Foreskin keratinocyte (primary cell): ENCODE measurements at places on chromosomes 4 and X. TPM values are rescaled to one million over a fixed set of nuclear protein-coding genes. Genes with fewer than 3 reads are reported as not detected.
A peak's percentile ranks its signal among the peaks of the same experiment; 100 is the strongest.

The FAM47A gene
- polyA plus RNA-seq, result not detected in 2 replicates

The CYTL1 gene
- 0.39 and 0.70 TPM in 2 replicates for polyA plus RNA-seq

The CTAG1B gene
- polyA plus RNA-seq, result not detected in 2 replicates

The CDKL2 gene
- polyA plus RNA-seq, result 0.20 and 0.21 TPM in 2 replicates

The ZMAT1 gene
- polyA plus RNA-seq, result not detected in 2 replicates

The SFRP2 gene
- not detected in 2 replicates for polyA plus RNA-seq

The SPATA4 gene
- polyA plus RNA-seq, result 0.09 and 0.12 TPM in 2 replicates

The SUPT20HL1 gene
- not detected in 2 replicates for polyA plus RNA-seq

The COX7B2 gene
- polyA plus RNA-seq, result not detected in 2 replicates

GRCh38 chr4:91448668-91449330 lies 855.0 kb upstream of the GRID2 start:
- DNase-seq, result peak; percentile 93

GRCh38 chrX:54530357-54530900 lies 410 bp downstream of the GNL3L start:
- no peak for DNase-seq

- no peak for DNase-seq
Observed at GRCh38 chr4:40548256-40548655, 81.4 kb downstream of the RBM47 start.

DNA sequence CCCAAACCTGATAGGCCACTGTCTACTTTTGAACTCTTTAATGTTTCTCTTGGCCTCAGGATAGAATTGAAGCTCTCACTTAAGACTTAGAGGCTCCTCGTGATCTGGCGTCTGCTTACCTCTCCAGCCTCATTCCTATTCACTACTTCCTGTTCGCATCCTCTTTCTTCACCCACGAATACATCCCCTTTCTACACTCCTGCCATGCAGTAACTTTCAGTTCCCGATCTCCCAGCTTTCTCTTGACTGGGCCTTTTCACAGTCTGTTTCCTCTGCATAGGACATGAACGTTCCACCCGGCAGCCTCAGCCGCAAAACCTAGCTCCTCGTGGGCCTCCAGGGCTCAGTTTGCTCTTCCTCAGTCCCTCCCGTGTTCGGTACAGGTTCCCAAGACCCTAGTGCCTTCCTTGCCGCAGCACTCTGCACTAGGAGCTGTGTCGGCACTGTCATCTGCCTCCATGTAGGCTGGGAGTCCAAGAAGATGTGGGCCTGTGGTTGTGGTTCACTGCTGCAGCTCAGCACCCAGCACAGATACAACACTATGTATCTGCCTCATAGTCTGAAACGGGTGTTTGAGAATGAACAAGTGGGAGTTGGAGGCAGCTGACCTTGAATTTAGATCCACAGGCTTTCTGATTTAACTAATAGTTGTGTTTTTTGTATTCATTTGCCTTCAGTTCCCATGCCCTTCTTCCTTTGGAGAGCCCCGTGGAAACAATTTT lies 15.8 kb downstream of the RPL39 start:
- no peak for DNase-seq

- DNase-seq, result no peak
Observed at GRCh38 chr4:8376361-8377102, 64.0 kb downstream of the ACOX3 start.

DNA sequence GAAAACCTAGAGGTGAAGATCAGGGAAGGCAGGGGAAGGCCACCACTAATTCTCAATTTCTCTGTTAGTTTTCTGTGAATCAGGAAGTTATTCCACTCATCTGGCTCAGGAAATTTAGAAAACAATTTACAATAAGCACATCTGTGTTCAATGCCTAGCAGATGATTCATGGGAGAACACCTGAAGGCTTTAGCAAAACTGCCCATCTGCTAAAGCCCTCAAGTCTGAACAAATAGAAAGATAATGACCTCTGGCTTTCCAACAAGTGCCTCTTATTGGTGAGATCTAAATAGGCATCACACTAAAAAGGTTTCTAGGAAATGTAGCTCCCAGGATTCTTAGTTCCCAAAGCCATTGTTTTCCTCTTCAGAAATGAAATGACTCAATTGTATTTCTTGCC lies 122.1 kb upstream of the GNPDA2 start:
- DNase-seq, result peak; percentile 89

DNA sequence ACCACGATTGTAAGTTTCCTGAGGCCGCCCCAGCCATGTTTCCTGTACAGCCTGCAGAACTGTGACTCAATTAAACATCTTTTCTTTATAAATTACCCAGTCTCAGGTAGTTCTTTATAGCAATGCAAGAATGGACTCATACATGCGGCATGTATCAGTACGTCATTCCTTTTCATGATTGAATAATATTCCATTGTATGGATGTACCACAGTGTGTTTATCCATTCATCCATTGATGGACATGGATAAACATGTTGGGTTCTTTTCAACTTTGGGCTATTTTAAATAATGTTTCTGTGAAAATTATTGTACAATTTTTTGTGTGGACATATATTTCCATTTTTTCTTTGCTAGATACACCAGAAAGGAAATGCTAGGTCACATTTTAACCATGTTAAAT lies 99.2 kb upstream of the IGSF1 start:
- DNase-seq, result no peak

- DNase-seq, result no peak
Observed at GRCh38 chr4:123568936-123569335, 172.3 kb downstream of the SPRY1 start.

DNA sequence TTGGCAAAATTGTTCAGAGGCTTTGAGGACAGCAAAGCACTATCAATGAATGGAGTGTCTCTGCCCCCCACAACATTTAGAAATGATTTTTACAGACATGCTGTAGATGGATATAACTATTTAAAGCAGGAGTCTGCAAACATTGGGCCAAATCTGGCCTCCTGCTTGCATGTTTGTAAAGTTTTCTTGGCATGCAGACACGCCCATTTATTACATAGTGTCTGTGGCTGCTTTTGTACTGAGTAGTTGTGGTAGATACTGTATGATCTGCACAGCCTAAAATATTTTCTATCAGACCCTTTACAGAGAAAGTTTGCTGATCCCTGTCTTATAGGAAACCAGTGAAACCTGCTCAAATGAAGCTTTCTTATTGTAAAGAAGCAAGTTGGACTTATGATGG lies 45.5 kb upstream of the PHEX start:
- DNase-seq, result no peak

- no peak for DNase-seq
Observed at GRCh38 chr4:166512267-166512666, 639.2 kb downstream of the TLL1 start.

GRCh38 chrX:102765217-102765616 lies 44.7 kb downstream of the GPRASP3 start:
- DNase-seq, result no peak

DNA sequence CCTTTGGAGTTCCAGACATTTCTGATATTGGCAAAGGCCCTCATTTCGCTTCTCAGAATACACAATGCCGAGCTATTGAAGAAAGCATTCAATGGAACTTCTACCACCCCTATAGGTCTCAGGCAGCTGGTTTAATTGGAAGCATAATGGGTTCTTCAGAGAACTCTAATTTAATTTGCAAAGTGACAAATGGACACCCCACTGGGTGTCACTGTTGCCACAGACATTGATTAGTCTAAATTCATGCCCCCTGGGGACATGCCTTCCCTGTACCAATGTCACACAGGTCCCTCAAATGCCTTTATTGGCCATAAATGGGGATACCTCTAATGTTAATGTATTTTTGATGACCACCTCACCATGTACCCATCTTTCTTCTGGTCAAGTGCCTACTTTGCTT lies 22.9 kb upstream of the TMEM255A start:
- DNase-seq, result no peak

- no peak for DNase-seq
Observed at GRCh38 chr4:39044956-39045826, 13.0 kb upstream of the TMEM156 start.

- DNase-seq, result no peak
Observed at GRCh38 chr4:150235808-150236271, 157.6 kb downstream of the DCLK2 start.

DNA sequence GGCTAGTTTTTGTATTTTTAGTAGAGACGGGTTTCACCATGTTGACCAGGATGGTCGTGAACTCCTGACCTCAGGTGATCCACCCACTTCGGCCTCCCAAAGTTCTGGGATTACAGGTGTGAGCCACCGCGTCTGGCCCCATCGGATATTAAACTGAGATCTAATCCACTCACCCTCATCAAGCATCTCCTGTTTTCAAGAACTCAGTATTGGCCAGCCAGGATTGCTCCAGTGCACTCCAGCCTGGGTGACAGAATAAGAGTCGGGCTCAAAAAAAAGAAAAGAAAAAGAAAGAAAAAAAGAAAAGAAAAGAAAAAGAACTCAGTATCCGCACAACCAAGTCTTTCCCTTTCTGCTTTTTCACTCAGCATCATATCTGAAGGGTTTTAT lies 167.6 kb downstream of the OR13H1 start:
- no peak for DNase-seq

- no peak for DNase-seq
Observed at GRCh38 chrX:4588056-4588455, 874.6 kb upstream of the PRKX start.

- no peak for DNase-seq
Observed at GRCh38 chr4:93719552-93719951, 109.0 kb upstream of the ATOH1 start.

- DNase-seq, result no peak
Observed at GRCh38 chrX:21503593-21503992, 129.4 kb downstream of the CNKSR2 start.

GRCh38 chrX:53440621-53441517 lies 6.7 kb upstream of the HSD17B10 start:
- DNase-seq, result peak; percentile 45

DNA sequence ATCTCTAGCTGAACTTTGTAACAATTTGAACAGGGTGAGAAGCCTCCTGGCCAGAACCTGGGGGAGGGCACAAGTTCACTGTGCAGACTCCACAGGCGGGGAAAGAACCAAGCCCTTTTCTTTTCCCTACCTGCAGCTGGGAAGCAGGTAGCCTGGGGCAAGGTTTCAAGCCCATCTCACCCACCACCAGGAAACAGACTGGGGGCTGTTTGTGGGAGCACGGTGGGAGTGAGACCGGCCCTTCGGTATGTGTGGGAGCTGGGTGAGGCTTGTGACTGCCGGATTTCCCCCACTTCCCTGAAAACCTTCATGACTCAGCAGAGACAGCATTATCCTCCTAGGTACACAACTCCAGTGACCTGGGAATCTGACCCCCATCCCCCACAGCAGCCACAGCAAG lies 211.7 kb downstream of the ZNF674 start:
- peak; percentile 92 for DNase-seq

GRCh38 chr4:7910263-7910896 lies 29.3 kb downstream of the AFAP1 start:
- DNase-seq, result no peak

- no peak for DNase-seq
Observed at GRCh38 chr4:168740691-168741090, 243.8 kb downstream of the PALLD start.

DNA sequence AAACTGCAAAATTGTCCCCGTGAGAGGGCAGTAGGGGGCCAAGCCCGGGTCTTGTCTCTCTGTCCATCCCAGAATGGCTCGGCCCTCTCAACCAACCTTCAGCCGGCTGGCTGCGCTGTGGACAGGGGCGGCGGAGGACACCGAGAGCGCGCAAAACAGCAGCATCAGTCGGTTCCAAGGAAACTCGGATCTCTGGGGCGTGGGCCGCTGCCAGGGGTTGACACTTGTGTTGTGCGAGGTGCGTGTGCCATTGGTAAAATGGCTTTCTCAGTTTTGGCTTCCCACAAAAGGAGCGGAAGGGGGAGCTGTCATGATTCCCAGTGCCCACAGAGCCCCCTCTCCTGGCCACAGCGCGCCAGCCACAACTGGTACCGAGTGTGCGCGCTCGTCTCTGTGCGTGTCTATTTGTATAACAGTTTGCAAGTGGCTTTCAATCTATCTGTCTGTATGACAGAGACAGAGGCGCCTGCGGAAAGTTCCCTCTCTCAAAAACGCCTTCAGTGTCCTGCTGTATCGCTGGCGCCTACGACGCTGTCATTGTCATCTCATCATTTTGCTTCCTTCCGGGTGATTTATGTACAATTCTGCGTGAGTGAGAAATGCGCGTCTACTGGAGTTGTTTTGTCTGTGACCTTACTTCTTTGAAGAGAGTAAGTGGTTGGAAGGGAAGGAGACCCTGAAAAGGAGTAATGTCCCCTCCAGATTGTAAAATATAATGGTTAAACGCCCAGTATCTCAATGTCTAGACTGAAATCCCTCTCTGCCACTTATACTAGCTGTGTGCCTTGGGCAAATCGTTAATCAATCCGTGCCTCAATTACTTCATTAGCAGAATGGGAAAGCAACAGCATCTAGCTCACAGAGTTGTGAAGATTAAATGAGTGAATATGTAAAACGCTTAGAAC lies 1.8 kb downstream of the DKK2 start:
- peak; percentile 32 for DNase-seq

- DNase-seq, result no peak
Observed at GRCh38 chrX:66021401-66021764, 18.5 kb downstream of the VSIG4 start.
